Right forelimb (tissue), 1 donor: ENCODE measurements at places on chromosomes 16 and 17.

GRCh38 chr16:50863644-50864144 is 121.8 kb downstream of the CYLD start:
- DNase-seq = no peak

GRCh38 chr17:78179372-78179771 is 7.5 kb downstream of the TK1 start:
- DNase-seq = no peak

GRCh38 chr16:667113-667779 is 686 bp upstream of the RHOT2 start:
- no peak for DNase-seq

DNA sequence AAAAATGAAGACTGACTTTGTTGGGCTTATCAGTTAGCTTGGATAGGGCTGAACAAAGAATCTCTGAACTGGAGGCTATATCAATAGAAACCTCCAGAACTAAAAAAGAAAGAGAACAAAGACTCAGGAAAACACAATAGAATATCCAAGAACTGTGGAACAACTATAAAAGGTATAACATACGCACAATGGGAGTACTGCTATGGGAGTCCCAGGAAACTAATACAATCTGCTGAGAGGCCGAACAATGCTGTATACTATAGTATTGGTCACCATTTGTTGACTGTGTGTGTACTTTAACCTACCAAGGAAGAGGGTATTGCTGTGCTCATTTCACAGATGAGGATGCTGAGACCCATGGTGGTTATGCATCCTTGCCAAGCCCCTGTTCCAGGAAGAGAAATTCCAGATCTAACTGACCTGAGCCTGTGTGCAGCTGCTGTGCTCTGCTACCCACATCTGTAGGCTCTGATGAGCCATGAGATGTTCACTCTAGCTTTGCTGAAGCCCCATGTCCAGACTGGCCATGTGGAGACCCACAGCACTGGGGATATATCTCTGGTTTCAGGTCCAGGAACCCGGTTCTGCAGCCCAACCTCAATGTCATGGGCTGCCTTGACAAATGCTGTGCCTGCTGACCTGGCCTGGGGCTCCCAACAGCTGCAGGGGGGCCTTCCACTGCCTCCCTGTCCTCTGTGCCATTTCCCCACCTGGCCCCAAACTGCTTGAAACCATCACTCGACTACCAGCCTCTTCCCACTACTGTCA is 254.3 kb upstream of the TNRC6C start:
- DNase-seq = no peak

GRCh38 chr16:29656688-29657523 is 6.1 kb upstream of the SPN start:
- DNase-seq = no peak

GRCh38 chr16:70157477-70158260 is 15.9 kb upstream of the CLEC18C start:
- no peak for DNase-seq

DNA sequence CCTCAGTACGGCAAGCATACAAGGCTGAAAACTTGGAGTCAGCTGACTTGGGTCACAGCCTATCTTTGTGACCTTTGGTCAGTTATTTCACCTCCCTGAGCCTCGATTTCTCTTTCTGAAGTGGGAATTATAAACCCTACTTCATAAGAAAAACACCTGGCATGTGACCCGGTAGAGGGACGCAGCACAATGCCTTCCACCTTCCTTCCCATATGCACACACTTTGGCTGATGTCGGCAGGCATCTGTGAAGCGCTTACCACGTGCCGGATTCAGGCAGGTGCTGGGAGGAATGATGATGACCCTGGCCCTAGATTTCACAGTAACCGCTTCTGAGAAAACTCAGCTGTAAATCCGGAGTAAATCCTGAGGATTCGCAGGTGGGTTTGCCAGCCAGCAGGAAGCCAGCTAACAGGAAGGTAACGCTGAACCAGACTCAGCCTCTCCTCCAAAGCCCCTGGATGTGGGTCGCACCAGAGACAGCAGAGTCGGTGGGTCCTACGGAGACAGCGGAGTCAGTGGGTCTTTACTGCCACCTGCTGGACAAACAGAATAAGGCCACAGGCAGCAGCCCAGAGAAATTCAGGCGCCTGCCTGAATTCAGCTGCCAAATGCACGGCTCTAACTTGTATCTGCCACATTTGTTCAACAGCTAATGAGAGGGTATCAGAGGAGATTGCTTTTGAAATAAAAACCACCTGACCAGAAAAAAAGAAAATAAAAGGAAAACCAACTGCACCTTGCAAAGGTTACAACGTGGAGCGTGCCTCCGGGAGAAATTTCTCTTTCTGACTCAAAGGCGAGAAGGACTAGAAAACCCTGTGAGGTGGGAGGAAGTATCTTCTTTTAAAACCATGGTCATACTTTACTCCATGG is 16.6 kb downstream of the COPRS start:
- peak; percentile 85 for DNase-seq

DNA sequence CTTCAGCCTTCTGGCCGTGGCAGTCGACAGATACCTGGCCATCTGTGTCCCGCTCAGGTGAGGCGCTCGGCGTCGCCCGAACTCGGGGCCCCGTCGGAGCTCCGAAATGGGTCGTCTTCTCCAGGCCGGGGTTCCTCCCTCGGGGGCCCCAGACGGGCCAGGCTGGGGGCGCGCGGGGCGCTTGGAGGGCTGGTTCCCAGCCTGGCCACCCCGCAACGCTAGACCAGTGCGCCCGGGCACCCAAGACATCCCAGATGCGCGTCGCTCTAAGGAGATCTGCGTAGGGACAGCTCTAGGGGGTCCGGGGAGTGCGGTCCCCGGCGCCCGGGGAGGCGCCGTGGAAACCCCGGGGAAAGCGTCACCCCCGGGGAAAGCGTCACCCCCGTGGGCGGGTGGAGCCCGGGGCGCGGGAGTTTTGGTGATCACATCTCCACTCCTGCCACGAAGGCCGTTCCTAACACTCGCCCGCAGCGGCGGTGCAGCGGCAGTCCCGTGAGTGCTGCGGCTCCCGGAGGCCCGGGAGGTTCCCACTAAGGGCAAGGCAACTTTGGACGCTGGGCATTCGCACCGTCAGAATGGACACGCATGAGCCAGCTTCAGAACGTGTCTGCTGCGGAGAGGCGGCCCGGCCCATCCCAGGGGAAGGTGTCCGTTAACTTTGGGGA is 729 bp downstream of the ADORA2B start:
- no peak for DNase-seq

DNA sequence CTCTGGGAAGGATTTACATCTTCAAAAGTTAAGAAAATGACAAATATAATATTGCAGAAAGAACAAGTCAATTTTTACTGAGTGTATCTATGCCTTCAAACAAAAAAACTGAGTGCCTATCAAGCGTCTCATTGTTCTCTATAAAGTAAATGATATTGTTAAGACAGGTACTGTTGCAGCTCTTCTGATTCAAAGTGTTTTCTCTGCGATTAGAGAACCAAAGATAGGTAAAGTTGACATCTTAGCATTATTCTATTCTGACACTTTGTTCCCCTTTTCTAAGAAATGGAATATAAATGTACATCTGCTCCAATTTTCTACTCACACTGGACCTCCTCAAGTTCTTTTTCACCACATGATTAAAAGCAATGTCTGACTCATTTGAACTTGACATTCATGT is 1317.7 kb downstream of the CDH11 start:
- no peak for DNase-seq

GRCh38 chr16:970766-971581 is at the start of gene LMF1:
Gene LMF1 (minus strand): TSS chr16:970984. CDS start chr16:970980, 4 bp downstream.
- peak; percentile 98 for DNase-seq

DNA sequence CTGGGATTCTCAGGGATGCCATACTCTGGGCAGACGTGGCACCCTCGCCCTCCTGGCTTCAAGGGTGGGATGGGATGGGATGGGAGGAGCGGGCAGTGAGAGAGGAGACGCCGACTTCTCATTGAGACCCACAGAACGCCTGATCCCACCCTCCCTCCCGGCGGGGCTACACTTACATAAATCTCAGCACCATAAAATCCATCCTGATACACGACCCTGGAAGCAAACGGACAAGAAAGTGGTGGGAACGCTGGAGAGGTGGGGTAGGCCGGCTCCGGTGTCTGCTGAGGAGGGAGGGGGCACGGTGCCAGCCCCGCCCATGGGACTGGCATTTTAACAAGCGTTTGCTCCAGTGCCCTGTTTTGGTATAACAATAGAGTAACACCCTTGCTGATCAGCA is 21.9 kb downstream of the ENGASE start:
- DNase-seq = no peak

DNA sequence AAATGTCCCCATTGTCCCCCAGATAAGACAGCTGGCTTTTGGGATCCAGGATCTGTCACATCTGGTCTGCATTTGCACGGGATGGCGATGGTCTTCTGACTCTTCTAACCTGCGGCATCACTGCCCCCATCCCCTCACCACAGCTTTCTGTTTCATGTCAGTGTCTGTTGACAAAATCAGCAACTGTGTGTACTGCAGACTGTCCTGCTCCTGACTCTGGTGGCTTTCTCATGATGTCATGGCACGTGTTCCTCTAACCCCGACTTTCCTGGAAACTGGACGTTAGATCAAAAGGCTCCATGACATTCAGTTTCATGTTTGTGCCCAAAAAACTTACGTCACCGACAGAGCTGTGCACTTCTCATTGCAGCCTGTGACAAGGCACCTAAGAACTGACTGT is 30.1 kb upstream of the CPNE2 start:
- no peak for DNase-seq

GRCh38 chr17:72556944-72557826 is 436.4 kb downstream of the SOX9 start:
- DNase-seq = peak; percentile 79

DNA sequence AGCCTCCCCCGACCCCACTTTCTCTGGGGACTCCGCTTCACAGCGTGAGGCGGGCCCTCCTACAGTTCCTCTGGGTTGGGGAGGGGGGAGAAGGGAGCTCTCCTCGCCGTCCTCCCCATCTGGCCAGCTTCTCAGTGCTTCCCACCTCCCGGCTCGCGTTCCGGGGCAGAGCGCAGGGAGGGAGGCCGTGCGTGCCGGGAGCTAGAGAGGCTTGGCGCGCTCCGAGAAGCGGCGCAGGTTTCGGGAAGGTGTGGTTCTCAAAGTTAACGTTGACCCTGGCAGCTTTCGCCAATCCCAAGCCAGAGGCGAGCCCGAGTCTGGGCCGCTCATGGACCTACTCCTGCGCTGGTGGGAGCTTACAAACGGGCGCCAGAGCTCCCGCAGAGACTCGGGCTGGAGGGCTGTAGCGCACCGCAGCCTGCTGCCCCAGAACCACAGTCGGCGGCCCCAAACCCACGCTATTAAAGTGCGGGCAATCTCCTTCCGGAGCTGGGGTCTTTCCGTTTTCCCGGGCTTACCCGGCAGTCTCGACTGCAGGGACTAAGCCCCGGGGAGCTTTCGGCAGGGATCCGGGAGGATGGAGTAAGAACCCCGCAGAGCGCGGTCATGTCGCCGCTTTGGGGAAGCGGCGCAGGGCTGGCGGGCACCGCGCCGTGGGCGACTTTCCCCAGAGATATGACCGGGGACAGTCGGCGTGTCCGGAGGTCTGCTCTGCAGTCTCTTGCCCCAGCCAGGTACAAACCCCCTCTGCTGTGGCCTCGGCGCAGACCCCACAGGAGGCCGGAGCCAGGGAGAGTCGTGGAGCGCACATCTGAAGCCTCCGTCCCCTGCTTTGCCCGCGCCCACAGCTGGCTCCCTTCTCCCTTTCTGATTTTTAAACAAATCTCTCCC is 787 bp downstream of the CDH11 start:
- peak; percentile 74 for DNase-seq
